IPS-NIHi11 (cell line): ENCODE measurements at places on chromosomes 16 and 17.

GRCh38 chr16:85354686-85355514 is 242.6 kb upstream of the CIBAR2 start:
- no peak for DNase-seq

DNA sequence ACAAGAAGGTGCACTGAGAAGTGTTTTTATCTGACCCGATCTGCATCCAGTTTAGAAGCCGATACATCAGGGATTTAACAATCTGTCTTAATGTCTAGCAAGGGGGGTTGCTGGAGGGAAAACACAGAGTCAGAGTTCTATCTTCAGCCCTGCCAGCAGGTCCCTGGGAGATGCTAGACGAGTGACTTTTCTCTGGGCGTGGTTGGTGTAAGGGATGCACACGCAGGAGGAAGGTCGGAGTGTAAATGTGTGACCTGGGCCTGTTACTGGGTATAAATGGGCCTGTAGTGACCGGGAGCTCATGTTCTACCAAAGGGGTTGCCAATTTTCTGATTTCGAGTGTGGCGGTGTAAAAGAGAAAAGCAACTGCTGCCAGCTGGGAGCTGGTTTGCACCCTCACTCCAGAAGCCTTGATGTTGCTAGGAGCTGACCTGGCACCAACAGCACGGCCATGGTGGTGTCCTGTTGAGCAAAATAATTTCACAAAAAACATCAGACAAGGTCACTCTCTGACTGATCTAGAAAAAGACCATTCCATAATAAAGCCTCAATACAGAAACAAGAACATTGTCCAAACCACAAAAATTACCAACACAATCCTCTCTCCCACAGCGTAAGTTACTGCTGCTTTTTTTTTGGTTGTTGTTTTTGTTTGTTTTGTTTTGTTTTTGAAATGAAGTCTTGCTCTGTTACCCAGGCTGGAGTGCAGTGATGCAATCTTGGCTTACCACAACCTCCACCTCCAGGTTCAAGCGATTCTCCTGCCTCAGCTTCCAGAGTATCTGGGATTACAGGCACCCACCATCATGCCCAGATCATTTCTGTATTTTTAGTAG is 1.3 kb upstream of the KCTD13 start:
- DNase-seq: no peak

- DNase-seq: no peak
These were observed 19.0 kb downstream of the C17orf100 start for GRCh38 chr17:6670571-6670970.

DNA sequence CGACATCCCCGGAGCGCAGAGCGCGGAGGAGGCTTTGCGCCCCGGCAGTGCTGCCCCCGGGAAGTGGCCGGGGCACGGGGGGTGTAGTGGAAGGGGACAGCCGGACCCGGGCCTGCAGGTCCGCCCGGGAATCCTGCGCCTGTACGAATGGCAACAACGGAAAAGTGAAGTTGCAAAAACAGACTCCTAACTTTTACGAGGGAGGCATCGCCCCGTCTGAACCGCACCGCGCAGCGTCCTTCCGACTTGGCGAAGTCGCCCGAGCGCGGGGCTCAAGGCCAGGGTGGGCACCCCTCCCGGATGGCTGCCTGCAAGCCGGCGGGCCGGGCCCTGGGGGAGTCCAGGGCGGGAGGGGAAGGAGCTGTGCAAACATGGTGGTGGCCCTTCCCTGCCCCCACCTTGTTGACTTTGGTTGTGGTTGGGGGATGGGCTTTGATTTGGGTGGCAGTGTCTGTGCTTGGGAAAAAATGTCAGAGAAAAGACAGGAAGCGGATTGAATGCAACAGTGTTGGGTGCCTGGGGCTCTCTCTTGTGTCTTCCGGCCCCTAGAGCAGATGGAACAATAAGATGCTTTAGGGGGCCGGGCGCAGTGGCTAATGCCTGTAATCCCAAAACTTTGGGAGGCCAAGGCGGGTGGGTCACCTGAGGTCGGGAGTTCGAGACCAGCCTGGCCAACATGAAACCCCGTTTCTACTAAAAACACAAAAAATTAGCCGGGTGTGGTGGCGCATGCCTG is 675 bp downstream of the RNF213 start:
- peak; percentile 68 for DNase-seq

DNA sequence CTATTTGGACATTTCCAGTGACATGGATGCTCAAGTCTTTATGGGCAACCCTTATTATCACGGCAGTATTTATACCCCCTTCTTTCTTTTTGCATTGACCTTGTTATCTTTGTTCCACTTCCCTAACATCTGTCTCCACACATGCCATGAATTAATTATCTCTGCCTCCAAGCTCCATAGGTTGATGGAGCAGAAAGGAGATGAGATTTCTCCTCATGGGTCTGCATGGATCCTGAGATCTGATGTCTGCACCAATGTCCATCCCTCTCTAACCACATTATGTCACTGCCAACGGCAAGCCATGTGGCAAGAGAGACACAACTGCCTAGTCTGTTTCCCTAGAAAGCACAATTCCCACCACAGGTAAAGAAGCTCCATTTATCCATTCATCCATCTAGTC is 416.8 kb upstream of the ASIC2 start:
- DNase-seq: no peak

GRCh38 chr17:6413065-6413464 is 21.9 kb downstream of the AIPL1 start:
- peak; percentile 62 for DNase-seq

DNA sequence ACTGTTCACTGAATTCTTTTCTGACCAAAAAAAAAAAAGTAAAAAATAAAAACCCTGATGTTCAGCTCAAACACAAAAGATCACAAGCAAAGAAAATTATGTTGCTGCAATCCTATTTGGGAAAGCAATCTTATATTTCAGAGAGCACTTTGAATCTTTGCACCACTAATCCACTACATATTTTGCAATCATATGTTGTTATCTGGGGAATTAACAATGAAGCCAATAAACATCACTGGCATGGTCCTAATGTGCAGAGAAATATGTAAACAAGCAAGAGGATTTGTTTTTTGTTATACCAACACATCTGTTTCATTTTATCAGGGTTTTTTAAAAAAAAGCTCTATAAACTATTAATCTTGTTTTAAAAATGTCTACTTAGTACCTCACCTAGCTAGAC is 84.1 kb downstream of the TOX3 start:
- DNase-seq: no peak

DNA sequence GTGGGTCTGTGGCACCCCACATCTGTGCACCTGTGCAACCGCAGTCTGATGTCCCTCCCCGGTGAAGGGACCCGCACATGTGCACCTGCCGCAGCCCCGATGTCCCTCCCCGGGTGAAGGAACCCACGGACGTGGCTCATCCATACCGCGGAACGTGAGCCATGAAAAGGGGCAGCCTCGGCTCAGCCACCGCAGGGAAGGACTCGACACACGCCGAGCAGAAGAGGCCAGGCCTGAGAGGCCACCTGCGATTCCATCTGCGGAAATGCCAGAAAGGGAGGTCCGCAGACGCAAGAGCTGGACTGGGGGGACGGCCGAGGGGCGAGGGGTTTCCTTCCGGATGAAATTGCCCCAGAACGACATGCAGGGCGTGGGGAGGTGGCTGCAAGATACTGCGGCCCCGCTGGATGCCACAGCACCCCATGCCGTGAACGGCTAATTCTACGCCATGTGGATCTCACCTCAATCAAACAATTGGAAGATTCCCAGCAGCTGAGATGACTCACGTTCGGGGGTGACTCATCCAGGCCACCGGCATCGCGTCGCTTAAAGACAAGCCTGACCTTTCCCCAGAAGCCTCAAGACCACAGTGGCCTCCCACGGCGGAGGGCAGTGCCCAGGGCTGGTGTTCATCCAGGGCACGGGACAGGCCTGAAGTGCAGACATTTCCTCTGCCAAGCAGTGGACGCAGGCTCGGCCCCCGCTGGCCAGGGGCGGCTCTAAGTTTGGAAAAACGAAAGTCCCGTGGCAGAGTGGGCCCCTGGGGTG is 21.0 kb downstream of the SOX8 start:
- DNase-seq: no peak

DNA sequence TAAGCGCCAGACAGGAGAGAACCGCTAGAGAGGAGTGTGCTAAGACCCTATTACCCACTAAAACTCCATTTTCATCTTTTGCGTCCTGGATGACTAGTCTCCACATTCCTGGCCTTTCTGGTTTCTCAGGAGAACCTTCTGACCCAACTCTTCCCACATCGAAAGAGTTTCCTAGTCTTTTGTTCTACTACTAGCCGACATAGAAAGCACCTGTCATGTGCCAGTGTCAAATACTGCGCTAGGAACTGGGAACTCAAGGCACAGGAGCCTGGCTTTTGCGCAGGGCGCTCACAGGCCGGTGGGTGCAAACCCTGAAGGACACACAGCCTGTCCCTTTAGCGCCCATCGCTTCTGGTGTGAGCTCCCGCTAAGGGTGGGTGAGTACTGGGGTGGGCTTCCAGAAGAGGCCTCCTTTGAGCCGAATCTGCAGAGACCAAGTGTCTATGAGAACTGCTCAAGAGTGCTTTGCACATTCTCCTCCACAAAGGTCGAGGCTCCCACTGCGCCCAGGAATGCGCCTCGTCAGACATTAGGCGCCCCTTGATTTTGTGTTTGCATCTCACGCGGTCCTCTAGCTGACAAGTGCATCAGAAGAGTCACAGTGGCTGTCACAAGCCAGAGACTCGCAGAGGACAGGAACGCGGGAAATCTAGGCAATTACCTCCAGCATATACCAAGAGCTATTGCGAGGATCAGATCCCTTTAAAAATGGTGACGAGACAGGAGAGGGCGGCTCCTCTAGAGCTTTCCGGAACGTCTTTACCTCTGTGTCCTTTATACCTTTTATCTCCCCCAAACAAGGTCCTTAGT is 2.0 kb upstream of the PSMB3 start:
- DNase-seq: no peak

DNA sequence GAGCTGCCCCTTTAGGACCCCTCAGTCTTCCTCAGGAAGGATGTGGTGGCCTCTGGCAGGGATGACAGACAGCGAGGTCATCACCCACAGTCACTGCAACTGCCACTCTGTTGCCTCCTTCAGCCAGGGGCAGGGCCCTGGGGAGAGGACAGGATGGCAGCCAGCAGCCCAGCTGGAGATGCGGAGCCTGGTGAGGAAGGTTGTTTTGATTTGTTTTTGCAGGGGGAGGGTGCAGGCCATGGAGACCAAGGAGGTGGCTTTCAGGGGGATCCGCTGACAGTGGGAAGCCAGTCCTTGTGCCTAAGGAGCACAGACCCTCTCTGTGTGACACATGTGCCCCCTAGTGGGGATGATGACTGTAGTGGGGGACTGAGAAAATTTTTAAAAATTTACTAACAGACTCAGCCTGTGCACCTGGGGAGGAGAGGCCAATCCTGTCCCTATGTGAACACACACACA is 7.4 kb downstream of the PRCD start:
- DNase-seq: peak; percentile 53

GRCh38 chr17:60798576-60798975 is 120.9 kb downstream of the BCAS3 start:
- no peak for DNase-seq

GRCh38 chr17:41529491-41529915 is 1.4 kb upstream of the KRT19 start:
- DNase-seq: no peak

- no peak for DNase-seq
These were observed 57.3 kb downstream of the MAF start for GRCh38 chr16:79543219-79543618.

- no peak for DNase-seq
These were observed 144.7 kb upstream of the HS3ST3A1 start for GRCh38 chr17:13746404-13746803.

- DNase-seq: no peak
These were observed 51.1 kb upstream of the SOX9 start for GRCh38 chr17:72069586-72070202.

DNA sequence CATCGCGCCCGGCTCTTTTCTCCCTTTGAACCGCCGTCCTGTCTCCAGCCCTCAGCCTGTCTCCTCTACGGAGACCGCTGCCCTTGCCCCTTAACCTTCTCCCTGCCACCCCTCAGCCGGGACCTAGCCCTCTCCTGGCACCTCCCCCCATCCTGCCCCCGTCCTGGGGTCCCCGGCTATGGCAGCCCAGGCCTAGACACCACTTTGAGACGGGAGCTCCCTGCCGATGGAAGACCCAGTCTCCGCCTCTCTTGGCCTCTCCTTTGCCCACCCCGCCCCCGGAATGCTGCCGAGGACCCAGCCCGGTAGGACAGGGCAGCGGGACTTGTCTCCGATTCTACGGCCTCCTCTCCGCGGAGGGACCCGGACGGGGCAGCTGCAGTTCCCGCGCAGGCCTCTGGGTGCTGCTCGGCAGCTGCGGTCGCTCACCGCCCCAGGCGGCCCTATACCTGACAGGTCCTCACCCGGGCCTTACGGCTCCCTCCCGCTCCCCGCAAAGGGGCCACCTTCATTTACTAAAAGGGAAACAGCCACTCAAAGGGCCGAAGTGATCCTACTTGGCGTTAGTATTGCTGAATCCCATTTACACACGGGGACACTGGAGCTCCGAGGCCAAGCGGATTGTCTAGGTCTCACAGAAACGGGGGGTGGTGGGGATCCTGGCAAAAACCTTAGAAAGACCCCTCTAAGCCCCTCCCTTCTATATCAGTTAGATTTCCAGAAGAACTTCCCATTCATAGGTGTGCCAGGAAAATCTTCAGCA is 32.6 kb upstream of the TAC4 start:
- DNase-seq: peak; percentile 97

- no peak for DNase-seq
These were observed 35.0 kb downstream of the PSME3IP1 start for GRCh38 chr16:57150682-57151330.

DNA sequence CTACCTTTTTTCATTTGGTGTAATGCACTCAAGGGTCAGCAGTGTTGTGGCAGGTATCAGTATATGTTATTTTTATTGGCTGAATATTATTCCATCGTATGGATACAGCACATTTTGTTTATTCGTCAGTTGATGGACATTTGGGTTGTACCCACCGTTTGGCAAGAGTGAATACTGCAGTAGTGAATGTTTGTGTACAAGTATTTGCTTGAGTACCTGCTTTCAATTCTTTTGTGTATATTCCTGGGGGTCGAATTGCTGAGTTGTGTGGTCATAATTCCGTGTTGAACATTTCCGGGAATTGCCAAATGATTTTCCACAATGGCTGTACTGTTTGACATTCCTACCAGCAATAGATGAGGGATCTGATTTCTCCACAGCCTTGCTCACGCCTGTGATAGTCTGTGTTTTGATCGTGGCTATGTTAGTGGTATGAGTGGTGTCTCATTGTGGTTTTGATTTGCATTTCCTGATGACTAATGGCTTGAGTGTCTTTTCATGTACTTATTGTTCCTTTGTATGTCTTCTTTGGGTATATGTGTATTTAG is 108.4 kb downstream of the OR1D5 start:
- DNase-seq: no peak

DNA sequence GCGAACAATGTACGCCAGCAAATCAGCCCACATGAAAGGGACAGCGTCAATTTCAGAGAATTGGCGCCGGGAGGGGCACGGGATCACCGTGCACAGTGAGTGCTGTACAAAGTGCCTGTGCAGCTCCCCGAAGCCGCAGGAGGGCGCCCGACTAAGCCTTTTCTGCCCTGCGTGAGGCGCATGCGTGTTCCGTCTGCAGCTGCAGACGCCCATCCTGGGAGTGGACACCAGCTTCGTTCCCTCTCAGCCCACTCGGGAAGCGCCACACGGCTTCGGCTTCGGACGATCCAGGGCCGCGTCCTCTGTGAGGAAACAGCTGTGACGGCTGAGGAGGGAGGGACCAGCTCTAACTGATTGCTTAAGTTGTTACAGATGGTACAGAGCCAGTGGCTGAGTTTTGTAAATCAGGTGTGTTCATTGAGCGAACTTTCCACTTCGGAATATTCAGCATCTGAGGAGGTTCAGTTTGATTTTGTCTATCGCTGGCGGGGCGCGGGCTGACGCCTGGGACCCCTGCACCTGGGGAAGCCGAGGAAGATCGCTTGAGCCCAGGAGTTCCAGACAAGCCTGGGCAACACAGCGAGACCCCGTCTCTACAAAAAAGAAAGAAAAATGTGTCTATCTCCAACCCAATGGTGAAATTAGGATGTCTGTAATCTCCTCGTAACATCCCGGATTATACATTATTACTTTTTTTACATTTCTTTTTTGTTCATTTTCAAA is 15.4 kb upstream of the ZNF287 start:
- peak; percentile 96 for DNase-seq
